Fibroblast of skin of left biceps (primary cell): ENCODE measurements at places on chromosomes 3 and 15.
A peak's percentile ranks its signal among the peaks of the same experiment; 100 is the strongest.

DNA sequence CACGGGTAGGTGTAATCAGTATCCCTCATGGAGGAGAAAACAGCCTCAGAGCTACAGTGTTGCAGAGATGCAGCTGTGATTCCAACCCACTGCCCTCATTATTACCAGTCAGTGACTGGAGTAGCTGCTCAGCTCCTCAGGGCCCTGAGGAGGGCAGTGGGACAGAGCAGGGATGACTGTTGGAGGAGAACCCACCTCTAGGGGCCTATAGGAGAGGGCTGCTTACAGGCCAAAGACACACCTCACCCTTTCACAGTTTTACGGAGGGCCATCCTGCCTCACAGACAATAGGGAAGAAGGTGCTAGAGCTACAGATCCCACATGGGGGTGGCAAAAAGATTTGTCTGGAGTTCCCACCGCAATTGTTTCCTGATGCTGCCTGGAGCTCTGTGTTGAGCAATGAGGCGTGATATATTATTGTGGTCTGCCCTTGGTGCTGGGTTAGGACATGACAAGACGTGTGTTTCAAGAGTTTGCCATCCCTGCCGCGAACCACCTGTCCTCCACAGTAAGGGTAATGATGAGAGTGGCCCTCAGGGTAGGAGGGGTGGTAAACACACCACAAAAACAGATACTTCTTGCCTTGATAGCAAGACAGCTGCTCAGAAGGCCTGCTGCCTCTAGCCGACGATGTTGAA, 140.5 kb upstream of the TPM1 start:
- DNase-seq, result no peak

DNA sequence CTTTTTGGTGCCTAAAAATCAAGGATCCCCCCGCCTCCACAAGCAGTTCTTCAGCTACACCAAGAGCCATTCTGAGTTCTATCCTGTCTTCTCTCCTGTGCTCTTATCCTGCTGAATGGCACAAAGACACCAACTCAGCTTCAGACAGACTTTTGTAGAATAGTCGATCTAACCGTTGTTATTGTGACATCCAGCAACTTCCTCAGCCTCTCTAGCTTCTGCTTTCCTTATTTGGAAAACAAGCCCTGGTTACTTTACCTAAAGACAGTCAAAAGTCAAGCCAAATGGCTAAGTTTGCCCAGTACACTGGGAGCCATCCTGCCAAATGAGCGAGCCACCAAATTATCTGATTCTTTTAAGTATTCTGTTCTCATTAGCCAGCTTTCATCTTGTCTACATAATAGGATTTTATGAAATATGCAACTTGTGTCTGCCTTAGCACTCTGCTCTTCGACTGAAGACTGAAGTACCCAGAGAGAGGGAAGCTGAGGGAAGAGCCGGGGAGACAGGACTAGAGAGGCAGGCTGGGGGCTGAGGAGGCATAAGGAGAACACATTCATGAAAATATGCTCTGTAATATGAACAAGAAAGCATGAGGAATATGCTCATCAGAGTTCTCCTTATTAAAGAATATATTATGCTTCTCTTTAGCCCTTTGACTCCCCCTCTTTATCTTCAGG, 35.1 kb downstream of the LYZL4 start:
- no peak for DNase-seq

- no peak for DNase-seq
Measured at GRCh38 chr3:31721676-31722075, 189.0 kb downstream of the STT3B start.

DNA sequence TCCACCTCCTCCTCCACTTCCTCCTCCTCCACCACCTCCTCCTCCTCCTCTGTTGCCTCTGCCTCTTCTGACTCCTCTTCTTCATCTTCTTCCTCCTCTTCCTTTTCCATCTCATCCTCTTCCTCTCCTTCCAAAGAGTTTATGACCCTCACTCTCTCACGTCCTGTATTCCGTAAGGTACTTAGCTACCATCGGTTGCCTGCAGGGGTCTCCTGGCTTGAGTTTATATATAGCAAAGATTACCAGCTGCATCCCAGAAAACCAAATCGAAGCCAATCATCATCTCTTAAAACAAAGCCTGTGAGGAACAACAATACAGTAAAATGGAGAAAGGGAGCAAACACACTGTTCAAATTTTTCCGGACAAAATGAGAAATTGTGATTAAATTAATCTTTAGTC, 317.4 kb downstream of the C3orf38 start:
- no peak for DNase-seq

DNA sequence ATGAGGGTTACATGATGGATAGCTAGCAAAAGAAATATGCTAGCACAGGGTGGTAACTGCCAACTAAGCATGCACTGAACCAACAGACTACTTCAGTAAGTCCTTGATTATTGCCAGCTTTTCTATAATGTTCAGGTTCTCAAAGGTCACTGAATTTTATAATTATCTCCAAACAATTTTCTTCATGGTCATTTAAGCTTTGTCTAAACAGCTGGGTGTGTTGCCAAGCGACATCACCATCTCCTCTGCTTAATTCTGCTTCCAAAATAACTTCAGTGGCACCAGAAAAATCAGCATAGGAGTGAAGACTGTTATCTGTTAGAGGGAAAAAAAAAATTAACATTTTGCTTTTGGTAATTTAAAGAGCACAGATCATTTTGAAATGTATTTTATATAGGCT, 54.6 kb upstream of the TOP2B start:
- no peak for DNase-seq

- DNase-seq, result peak; percentile 98
Measured at GRCh38 chr3:113084777-113085176, 94.0 kb downstream of the GTPBP8 start.

DNA sequence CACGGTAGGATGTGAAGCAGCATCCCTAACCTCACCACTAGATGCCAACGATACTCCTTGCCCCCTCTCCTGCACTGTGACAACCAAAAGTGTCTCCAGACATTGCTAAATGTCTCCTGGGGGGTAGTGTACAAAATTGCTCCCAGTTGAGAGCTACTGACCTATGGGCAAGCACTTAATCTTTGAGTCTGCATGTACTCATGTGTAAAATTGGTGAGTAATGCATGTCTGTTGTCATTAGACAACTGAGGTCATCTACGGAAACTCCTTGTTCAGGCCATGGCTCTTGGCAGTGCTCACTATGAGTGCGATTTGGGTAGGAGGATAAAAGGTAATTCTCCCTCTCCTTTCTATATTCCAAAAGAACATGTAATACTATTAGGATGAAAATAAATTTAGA, 29.2 kb downstream of the PDHB start:
- no peak for DNase-seq

- no peak for DNase-seq
Measured at GRCh38 chr15:81301385-81301784, 22.6 kb downstream of the STARD5 start.

- no peak for DNase-seq
Measured at GRCh38 chr15:100255644-100256043, 86.1 kb downstream of the ADAMTS17 start.

DNA sequence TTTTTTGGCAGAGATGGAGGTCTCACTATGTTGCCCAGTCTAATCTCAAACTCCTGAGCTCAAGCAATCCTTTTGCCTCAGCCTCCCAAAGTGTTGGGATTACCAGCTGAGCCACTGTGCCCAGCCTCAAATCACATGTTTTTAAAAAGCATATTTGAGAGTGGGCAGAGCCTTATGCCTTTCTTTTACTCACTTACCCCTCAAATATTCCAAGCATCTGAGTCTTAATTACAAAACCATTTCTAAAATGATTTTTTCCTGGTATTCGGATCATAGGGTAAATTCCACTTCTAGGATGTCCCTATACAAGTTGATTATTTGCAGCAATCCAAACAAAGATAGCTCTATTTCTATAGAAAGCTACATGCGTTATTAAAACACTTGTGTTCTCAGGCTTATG, 106.1 kb downstream of the RFTN1 start:
- DNase-seq, result no peak

- DNase-seq, result no peak
Measured at GRCh38 chr3:177203689-177204395, 6.6 kb upstream of the TBL1XR1 start.

GRCh38 chr3:139465636-139466035, 10.7 kb downstream of the RBP2 start:
- DNase-seq, result no peak

DNA sequence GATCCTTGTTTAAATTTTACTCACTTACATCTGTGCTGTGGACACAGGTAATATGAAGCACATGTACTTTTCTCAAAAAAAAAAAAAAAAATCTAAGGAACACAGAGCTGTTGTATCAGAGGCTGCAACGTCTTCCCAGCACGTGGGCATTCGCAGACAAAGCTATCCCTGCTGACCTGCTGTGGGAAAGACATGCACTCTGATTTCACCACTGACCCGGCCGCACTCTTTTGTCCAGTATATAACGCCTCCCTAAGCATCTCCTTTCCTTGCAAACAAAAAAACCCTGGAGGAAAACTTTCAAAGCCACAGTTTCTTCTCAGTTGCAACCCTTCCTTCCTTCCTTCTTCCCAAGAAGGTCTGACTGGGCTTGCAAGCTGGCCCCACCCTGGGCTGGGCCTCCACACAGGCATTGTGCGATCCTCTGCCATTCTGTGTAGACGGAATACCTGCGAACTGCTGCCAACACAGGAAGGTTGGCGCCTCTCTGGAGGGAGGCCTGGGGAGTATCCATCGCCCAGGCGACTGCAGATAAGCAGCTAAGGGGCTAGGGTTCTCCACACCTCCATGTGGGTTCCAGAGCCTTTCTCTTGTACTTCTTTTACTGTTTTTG, 50.8 kb downstream of the SLC12A8 start:
- DNase-seq, result no peak

DNA sequence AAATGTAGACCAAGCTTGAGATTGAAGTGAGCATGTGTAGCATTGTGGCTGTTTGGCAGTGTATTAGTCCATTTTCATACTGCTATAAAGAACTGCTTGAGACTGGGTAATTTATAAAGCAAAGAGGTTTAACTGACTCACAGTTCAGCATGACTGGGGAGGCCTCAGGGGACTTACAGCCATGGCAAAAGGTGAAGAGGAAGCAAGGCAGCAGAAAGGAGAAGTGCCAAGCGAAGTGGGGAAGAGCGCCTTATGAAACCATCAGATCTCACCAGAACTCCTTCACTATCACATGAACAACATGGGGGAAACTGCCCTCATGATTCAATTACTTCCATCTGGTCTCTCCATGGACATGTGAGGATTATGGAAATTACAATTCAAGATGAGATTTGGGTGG, 8.6 kb upstream of the CERS3 start:
- DNase-seq, result no peak

- no peak for DNase-seq
Measured at GRCh38 chr15:76160426-76161152, 100.8 kb downstream of the TMEM266 start.
